ENCODE measurements at places on chromosomes 1 and 21.

DNA sequence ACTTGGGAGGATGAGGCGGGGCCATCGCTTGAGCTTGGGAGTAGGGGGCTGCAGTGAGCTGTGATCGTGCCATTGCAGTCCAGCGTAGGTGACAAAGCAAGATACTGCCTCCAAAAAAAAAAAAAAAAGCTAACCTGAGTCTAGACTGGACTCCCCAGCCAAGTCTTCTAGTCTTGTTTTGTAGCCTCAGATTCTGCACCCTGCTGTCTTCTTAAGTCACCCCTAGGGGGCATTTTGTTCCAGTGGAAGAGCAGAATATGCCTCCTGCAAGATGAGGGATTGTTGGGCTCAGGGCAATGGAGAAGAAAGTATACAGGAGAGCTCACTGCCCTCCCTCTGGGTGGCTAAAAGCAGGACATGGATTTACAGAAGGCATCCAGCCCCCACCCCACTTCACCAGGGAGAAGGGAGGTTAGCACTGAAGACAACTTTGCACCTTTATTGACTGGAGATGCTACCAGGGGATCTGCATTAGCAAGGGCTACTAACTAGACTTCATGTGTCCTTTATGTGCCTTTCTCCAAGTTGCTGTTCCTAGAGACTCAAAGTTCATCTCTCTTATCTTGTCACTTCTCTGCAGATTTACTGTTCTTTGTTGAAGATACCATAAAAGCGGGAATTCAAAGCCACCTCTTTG is 15.3 kb upstream of the RNF187 start:
- no peak for DNase-seq

- DNase-seq: no peak
Observed at GRCh38 chr21:27363719-27364477, 397.0 kb upstream of the ADAMTS5 start.

GRCh38 chr1:210709701-210710100 is 381.0 kb downstream of the HHAT start:
- no peak for DNase-seq

GRCh38 chr1:52554267-52554640 is 1.4 kb upstream of the TUT4 start:
- no peak for DNase-seq

GRCh38 chr1:66253330-66253921 is 280.5 kb upstream of the SGIP1 start:
- no peak for DNase-seq

DNA sequence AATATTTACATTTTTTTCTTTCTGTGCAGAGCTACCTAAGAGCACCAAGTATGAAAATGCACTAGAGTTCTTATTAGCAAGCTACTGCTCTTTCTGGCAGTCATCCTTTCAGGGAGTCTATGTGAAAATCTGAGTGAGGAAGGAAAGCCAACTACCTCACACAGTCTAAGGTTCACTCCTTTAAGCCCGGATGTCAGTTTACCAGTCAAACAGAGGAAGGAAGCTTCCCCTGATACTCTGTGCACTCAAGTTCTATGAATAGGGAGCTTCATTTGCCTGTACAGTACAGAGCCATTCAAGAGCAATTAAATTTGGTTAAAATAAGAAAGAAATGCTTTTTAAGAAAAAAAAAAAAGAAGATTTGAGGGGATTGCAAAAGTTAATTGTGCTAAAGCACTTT is 6.9 kb downstream of the COL11A1 start:
- no peak for DNase-seq

DNA sequence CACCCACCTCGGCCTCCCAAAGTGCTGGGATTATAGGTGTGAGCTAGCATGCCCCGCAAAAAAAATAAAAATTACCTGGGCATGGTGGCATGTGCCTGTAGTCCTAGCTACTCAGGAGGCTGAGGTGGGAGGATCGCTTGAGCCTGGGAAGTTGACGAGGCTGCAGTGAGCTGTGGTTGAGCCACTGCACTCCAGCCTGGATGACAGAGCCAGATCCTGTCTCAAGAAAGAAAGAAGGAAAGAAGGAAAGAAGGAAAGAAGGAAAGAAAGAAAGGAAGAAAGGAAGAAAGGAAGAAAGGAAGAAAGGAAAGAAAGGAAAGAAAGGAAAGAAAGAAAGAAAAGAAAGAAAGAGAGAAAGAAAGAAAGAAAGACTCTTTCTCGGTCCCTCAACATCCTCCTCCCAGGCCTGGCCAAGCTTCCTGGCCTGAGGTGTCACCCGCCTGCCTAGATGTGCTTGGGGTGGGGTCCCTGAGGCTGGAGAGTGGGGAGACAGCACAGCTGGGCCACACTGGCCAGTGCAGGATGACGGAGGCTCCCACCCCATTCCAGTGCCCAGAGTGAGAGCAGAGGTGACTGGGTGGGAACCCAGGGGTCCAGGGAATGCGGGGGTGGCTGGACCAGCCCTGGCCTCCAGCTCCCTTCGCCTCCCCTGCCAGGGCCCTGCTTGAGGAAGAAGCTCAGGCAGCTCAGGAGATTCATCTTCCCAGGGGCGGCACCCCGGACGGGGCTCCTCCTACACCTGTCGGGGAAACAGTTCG is 10.2 kb upstream of the GNB1 start:
- DNase-seq: no peak

DNA sequence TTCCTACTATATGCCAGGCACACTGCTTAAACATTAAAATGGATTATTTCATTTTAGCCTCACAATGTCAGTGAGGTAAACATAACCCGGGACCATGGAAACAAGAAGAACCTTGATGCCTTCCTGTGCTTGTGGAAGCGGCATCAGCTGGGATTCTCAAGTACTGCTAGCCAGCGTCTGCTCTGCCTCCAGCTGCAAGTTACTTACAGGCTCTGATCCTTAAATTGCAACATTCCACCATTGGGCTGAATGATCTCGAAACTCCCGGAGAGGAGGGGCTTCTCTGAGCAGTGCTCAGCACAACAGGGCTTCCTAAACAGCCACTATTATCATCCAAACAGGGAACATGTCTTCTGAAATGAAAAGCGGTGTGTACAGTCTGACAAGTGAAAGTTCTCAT is 6.7 kb upstream of the MAN1C1 start:
- DNase-seq: no peak

DNA sequence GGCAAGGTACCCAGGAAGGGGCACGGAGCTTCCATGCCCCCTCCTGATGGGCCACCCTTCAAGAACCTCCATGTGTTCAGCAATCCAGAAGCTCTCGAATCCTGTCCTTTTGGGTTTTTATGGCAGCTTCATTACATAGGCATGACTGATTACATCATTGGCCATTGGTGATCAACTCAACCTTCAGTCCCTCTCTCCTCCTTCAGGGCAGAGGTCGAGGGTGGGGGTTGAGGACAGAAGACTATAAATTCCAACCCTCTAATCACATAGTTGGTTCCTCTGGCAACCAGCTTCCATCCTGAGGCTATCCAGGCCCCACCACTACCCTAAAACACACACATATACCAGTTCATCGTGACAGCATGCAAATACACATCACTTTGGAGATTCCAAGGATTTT is 135.7 kb downstream of the ZNF281 start:
- no peak for DNase-seq

GRCh38 chr1:178091986-178092745 is 1.7 kb upstream of the RASAL2 start:
- DNase-seq: no peak

DNA sequence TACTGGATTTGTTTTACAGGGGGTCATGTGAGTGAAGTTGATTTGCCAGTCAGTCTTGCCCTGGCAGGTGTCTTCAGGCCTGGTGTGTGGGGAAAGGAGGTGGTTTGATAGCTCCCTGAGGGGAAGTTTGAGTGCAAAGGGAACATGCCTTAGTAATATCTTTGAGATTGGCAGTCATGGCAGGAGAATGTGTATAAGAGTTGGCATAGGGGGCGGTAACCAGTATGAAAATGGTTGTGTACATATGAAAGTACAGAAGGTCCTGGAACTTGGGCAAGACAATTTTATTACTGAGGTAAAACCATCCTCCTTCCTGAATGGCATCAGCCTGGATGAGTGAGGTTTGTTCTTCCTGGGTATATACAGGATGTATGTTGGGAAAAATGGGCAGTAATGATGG is 37.6 kb upstream of the PLA2G5 start:
- DNase-seq: no peak

- DNase-seq: no peak
Observed at GRCh38 chr1:119477710-119478109, 29.3 kb upstream of the HSD3B1 start.

DNA sequence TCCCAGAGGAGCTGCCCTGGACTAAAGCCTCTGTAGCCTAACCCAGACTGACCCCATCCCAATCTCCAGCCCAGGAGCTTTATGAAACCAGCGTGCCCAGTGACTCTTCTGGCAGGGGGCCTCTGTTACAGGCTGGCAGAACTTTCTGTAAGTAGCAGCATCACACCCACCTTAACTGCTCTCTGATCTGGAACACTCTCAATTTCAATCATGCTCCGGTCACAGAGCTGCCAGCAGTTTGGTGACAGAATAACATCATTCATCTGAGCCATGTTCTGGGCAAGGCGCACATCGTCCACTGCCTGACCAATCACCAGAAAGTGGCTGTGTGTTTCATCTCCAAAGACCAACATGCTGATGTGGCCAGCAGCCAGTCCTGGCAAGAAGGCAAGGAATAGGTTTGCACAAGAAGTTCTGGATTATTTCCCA is 14.7 kb downstream of the ADCY10 start:
- DNase-seq: no peak

- no peak for DNase-seq
Observed at GRCh38 chr1:235134171-235134570, 5.5 kb upstream of the TOMM20 start.

DNA sequence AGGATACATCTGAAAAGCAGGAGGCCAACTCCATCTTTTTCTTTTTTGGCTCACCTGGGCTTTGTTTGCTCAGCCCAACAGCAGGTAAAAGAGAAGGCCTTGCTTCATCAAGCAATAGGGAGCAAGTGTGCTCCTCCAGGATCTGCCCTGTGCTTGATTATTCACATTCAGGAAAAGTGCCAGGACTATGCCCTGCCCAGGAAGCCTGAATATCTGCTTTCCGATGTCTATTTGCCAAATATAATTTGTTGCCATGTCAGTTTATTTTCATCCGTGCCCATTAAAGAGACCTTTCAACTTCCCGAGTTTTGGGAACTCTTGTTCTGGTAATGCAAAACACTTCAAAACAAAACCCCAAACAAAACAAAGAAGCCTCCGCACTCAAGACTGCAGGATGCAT is 185.3 kb downstream of the CDC7 start:
- no peak for DNase-seq

- no peak for DNase-seq
Observed at GRCh38 chr1:186461014-186461413, at the start of gene PDC. Gene PDC, minus strand, starts transcription at chr1:186461114. Its CDS starts 11,655 bp downstream, at chr1:186449459.

- DNase-seq: no peak
Observed at GRCh38 chr1:201661823-201662359, 123.0 kb downstream of the NAV1 start.

DNA sequence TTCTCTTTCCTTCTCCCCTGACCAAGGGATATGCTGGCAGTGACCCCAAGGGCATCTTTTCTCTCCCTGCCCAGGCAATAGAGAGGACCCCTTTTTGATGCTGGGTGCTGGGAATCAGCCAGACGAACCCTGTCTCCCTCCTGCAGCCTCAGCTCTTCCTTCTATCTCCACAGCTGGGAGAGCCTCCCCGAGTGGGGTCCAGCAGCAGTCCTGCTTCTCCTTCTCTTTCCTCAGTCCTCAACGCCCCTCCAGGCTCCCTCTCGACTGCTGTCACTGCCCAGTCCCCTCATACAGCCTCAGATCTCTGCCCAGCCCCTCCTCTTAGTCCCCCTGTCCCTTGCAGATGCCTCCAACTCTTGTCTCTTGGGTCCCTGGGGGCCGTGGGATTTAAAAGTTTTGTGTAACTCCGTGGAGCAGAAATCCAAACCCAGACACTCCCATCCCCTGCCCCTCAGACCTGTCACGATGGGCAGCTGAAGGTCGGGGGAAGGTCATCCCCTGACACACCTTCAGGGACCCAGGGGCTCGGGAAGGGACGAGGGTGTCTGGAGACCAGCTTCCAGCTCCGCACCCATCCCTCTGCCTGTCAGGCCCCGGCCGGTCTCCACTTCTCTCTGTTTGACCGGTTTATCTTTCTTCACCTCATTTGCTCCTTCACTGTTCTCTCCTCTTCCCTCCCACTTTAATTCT is 5.8 kb upstream of the ETV3L start:
- DNase-seq: no peak

DNA sequence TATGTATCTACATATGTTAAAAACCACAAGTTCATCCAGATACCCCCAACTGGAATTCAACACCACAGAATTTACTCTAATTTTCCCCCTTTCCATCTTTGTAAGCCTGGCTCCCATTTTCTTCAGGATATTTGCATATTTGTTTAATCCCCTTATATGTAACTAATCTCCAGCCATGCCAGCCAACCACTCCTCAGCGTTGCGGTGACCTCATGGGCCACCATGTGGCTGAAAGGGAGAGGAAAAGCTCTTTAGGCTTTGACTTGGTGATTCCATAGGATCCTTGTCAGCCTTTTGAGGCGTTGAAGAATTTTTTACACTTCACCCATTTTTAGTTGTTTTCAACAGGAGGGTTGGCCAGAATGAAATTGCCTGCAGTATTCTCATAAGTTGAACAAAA is 10.0 kb downstream of the CLDN19 start:
- no peak for DNase-seq

GRCh38 chr1:87186346-87186745 is 142.3 kb upstream of the LMO4 start:
- DNase-seq: no peak

- DNase-seq: no peak
Observed at GRCh38 chr1:38941093-38941492, 537 bp downstream of the RHBDL2 start.

DNA sequence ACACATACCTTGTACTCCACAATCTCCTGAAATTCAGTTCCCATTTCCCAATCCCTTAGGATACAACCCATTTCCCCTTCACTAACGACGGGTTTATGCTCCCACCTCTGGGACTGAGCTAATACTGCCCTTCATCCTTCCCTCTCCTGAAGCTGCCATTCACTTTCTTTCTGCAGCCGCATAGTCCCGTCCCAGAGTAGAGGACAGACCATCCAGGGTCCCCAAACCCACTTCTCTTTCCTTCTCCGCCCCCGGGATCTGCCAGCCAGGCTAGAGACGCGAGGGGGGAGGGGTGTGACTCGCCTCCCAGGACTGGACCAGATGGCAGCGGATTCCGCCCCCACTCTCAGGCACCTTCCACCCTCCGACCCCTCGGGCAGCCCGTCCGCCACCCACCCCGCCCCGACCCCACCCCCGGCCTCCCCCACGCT is 679 bp downstream of the ABL2 start:
- DNase-seq: peak; percentile 30

- no peak for DNase-seq
Observed at GRCh38 chr1:38502758-38503157, 356.8 kb downstream of the RRAGC start.

GRCh38 chr1:231049121-231049979 is 9.3 kb upstream of the FAM89A start:
- no peak for DNase-seq

Measured in stimulated activated CD4-positive, alpha-beta T cell treated with anti-CD3 and anti-CD28 coated beads, Interleukin-12 subunit alpha, Interleukin-12 subunit beta, amount 100 ng/mL, for 4 hours (primary cell).